ENCODE measurements at places on chromosomes 1 and 21.

GRCh38 chr21:43353282-43354025 is 73.5 kb downstream of the SIK1 start:
- no peak for DNase-seq

DNA sequence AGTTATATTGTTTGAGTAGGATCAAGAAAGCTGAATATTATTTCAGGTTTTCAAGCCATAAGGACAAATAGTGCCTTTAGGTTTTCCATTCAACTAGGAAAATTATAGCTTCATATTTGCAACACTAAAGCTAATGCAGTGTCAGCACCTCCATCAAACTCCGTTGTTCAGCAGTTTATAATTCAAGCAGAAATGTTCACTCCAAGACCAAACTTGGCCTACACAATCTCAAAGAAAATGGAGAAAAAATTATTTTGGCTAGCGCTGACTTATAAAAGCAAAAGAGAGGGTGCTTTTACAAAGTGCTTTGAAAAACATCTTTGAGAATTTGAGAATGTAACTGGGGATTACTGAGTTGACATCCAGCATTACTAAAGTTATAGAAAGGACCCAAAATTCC is 1.4 kb downstream of the SPAG17 start:
- DNase-seq, result no peak

DNA sequence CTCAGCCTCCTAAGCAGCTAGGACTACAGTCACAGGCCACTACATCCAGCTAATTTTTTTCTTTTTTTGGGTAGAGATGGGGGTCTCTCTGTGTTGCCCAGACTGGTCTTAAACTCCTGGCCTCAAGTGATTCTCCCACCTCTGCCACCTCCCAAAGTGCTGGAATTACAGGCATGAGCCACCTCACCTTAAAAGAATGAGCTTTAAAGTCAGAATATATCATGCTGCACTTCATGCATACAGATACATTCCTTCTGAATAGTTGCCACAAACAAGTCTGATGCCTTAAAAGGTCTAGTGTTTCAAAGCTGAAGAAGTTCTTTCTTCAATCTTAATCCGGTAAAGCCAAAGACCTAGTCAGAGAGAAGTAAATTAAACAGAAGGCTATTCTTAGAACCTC is 23.8 kb upstream of the CPLANE2 start:
- no peak for DNase-seq

DNA sequence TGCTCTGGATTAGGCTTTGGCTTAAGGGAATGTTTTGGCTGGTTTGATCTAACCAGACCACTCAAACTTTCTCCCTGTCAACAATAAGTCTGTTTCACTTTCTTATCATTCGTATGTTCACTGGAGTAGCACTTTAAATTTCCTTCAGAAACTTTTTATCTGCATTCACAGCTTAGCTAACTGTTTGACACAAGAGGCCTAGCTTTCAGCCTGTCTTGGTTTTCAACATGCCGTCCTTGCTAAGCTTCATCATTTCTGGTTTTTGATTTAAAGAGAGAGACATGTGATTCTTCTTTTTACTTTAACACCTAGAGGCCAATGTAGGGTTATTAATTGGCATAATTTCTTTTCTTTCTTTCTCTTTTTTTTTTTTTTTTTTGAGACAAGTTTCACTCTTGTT is 14.9 kb upstream of the CYB5R1 start:
- DNase-seq, result no peak

DNA sequence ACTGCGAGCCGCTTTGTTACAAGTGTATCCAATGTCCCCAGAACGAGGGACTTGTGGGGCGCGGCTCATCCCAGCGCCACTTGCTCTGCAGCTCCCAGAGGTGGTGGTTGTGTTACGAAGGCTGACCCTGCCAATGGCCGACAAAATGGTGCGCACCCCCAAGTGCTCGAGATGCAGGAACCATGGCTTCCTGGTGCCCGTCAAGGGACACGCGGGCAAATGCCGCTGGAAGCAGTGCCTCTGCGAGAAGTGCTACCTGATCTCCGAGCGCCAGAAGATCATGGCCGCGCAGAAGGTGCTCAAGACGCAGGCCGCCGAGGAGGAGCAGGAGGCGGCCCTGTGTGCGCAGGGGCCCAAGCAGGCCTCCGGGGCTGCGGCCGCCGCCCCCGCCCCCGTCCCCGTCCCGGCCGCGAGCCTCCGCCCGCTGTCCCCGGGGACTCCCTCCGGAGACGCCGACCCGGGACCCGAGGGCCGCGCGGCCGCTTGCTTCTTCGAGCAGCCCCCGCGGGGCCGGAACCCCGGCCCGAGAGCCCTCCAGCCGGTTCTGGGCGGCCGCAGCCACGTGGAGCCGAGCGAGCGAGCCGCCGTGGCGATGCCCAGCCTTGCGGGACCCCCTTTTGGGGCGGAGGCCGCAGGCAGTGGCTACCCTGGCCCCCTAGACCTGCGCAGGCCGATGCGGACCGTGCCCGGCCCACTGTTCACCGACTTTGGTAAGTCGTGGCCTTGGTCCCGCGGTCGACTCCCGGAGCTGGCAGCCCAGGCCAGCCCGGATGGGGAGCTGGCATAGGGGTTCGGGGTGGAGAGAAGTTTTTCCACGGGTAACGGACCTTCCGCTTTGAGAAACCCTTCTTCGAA is at the start of gene DMRTB1:
Gene DMRTB1, plus strand, starts transcription at position 79 of the 855 bp plus-strand sequence. Its CDS starts 55 bp downstream, at position 134.
- DNase-seq, result no peak

GRCh38 chr1:75969550-75969949 is 37.3 kb upstream of the ASB17 start:
- no peak for DNase-seq

GRCh38 chr1:2921970-2922686 is 99.1 kb upstream of the ACTRT2 start:
- DNase-seq, result no peak

- DNase-seq, result no peak
Observed at GRCh38 chr1:16631248-16632043, 18.1 kb upstream of the NBPF1 start.

- DNase-seq, result no peak
Observed at GRCh38 chr1:220344745-220345144, 72.5 kb upstream of the RAB3GAP2 start.

- no peak for DNase-seq
Observed at GRCh38 chr1:183027791-183028190, 4.6 kb downstream of the LAMC1 start.

DNA sequence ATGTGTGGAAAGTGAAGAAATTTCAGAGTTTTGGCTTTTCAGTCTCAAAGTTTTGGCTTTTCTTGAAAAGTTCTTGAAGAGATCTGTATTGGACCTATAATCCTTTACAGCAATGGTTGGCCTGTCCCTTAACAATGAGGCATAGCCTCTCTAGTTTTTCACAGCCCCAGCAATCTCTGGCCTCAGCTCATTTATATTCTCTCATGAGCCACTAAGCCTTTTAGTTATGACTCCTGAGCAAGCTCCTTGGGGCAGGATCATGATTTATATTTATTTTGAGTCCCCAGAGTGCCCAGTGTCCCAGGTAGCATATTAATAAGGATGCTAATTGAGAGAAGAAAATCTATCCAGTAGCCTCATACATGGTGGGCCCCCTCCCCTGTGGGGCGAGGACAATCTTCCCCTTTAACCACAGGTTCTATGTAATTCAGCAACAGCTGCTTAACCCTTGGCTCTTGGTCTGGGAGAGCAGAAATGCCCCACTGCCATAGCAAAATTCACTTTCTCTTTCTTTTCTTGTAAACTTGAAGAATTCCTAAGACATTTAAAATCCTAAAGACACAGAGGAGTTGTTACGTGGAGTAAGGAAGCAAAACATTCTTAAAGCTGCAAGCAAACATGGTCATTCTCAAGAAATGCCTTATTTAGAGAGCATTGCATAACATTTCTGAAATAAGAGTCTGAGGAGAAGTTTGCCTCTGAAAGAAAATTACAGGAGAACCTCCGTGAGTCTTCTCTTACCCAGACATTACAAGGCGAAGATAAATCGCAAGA is 6.3 kb downstream of the NGF start:
- DNase-seq, result no peak

DNA sequence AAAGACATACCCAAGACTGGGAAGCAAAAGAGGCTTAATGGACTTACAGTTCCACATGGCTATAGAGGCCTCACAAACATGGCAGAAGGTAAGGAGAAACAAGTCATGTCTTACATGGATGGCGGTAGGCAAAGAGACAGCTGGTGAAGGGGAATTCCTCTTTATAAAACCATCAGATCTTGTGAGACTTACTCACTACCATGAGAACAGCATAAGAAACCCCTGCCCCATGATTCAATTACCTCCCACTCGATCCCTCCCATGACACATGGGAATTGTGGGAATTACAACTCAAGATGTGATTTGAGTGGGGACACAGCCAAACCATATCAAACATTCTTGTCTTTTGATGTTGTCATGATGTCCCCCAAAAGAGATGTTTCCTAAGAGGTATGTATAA is 103.3 kb downstream of the DUSP10 start:
- no peak for DNase-seq

GRCh38 chr1:155126556-155127104 is 1.0 kb upstream of the EFNA1 start:
- DNase-seq, result peak; percentile 42

- DNase-seq, result peak; percentile 19
Observed at GRCh38 chr21:46004168-46004861, 22.7 kb downstream of the COL6A1 start.

- DNase-seq, result no peak
Observed at GRCh38 chr1:29853716-29854330, 617.5 kb downstream of the PTPRU start.

DNA sequence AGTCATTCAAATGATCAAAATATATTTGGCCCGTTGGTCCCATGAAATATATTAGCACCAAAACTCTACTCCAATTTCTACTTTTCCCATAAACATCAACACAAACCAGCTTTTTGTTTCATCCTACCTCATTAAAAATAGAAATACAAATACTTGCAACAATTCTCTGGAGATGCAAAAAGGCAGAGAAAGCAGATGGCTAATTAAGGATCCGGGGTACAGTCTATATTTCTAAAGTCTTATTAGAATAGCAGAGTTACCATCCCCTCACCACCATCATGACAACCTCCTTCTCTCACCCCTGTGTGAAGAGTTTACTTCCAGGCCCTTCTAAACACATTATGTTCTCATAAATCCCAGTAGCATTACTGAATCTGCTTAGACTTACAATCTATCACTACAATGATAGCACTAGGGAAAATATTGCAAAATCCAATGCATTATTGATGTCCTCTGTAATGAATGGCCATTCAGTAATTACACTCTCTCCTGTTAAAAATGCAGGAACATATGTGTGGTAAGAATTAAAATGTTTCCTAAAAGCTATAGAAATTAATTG is 133.8 kb downstream of the HHIPL2 start:
- no peak for DNase-seq

DNA sequence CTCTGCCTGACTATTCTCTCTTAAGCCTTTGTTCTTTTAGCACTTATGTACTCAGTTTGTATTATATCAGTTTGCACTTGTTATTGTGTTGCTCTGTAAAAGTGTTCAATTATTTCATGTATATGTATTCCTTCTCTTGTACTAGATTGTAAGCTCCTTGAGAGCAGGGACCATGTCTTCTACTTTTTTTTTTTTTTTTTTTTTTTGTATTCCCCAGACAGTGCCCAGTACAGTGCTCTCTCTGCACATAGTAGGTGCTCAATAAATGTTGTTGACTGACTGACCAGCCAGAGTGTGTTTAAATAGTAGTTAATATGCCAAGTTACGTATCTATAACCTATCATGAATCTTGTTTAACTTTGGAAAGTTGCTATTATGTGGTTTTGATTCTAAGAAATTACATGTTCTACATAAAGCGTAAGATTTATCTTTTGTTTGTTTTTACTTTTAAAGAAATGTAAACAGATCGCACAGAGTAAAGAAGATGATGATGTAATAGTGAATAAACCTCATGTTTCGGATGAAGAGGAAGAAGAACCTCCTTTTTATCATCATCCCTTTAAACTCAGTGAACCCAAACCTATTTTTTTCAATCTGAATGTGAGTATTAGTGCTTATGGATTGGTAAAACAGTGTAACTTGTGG is 16.1 kb downstream of the SON start:
- no peak for DNase-seq

DNA sequence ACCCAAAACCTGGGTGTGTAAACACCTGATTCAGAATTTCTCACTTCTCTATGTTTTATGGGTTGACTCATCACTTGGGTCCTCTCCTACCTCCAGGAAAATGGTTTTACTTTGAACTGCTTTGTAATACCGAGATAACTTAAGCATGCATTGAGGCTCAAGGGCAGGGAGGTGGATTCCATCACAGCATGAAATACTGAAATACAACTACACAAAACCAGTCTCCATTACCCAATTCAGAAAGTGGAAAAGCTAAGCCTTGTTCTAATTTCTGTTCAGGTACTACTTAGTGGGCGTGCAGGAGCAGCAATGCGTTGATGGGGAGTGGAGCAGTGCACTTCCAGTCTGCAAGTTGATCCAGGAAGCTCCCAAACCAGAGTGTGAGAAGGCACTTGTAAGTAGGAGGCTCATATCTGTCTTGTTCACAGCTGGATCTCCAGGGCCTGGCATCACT is 6.1 kb upstream of the C4BPA start:
- no peak for DNase-seq

- DNase-seq, result peak; percentile 52
Observed at GRCh38 chr21:39675993-39676661, 63.4 kb downstream of the B3GALT5 start.

DNA sequence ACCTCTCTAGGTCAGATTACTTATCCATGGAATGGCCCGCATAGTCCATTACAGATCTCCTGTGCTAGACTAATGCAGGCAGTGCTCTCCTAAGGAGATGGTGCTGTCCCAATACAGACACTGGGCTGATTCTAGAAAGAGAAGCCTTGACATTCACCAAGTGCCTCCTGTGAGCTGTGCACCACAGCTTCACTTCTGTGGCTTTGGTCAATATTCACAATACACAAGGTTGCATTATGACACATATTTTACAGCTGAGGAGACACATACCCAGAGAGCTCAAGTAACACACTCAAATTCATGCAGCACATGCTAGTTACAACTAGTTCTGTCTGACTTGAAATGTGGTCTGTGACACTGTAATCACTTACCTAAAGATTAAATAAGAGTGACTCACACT is 59.4 kb upstream of the LRRC8B start:
- DNase-seq, result no peak

DNA sequence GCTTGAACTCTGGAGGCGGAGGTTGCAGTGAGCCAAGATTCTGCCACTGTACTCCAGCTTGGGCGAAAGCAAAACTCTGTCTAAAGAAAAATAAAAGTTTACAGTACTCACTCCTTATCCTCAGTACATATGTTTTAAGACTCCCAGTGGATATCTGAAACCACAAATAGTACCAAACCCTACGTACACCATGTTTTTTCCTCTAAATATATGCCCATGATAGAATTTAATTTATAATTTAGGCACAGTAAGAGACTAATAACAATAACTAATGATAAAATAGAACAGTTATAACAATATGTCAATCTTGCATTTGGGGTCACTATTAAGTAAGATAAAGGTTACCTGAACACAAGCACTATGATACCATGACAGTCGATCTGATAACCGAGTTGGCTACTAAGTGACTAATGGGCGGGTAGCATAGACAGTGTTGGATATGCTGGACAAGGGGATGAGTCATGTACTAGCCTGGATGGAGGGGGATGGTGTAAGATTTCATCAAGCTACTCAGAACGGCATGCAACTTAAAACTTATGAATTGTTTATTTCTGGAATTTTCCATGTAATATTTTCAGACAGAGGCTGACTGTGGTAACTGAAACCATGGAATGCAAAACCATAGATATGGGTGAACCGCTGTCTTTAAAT is 43.7 kb downstream of the ST7L start:
- DNase-seq, result no peak
